ENCODE measurements at places on chromosomes 3 and 15.

DNA sequence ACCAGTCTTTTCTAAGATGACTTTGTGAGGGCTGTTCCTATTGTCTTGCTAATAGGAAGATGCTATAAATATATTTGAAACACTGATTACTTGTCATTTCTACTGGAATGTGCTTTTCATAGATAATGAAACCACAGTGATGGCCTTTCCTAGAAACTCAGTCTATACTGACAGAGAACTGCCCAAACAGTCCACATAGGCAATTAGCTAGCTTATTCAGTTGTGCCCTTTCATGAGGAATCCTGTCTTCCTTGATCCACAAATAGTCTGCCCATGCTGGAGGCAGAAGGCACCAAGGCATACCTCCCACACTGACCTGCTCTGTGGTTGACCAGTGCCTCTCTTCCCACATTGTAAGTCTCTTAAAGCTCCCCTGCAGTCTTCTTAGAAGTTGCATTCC lies 135.9 kb downstream of the CMSS1 start:
- no peak for DNase-seq

GRCh38 chr3:189298469-189299375 lies 127.0 kb downstream of the TPRG1 start:
- no peak for DNase-seq

DNA sequence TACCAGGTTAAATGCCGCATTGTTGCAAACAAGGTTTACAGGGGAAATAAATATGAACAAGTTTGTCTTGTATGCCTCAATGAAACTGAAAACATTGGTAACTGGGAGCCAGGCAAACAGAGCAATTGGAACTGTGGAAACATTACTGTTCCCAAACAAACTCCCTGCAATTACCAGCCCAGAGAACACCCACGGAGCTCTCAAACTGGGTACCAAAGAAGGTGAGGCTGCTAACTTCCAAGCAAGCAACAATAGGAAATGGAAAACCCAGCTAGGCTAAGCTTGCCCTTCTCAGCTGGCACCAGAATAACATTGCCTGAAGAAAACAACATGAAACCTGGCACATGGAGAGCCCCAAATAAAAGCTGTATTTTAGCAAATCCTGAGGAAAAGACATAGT lies 218.9 kb upstream of the THRB start:
- no peak for DNase-seq

DNA sequence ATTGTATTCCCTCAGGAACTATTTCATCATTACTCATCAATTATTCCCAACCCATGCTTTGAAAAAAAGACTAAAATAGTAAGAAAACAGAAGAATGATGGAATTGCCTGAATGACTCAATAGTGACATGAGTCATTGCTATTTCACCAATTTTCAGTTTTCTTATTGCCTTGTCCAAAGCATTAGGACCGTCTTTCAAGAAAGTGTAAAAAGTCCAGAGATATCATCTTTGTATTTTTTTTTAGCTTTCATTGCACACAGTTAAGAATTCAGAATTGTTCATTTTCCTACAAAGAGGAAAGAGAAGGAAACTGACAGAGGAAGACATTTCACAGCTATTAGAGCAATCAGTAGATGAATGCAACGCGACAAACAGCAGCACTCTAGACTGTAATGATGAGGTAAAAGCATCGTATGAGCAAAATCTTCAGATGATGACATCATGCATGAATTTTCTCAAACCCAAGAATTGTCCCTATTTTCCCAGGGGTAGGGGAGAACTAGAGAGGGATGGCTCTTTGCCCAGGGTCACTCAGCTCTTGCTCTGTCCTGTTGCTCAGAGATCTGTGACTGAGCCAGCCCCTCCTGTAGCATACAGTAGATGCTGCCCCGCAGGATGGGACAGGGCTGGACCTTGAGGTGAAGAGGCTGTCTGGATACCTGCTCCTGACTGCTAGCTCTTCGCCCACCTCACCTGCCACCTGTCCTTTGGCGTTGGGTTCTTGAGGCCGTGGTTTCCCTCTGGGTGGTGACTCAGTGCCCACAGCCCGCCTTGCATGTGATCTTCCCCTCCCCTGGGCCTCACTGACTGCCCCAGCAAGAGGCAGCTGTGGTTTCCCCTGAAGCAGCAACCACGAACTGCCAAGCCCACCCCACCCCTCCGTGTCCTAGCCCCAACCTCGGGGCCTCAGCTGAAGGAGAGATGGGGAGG lies 84.8 kb downstream of the PPCDC start:
- no peak for DNase-seq

DNA sequence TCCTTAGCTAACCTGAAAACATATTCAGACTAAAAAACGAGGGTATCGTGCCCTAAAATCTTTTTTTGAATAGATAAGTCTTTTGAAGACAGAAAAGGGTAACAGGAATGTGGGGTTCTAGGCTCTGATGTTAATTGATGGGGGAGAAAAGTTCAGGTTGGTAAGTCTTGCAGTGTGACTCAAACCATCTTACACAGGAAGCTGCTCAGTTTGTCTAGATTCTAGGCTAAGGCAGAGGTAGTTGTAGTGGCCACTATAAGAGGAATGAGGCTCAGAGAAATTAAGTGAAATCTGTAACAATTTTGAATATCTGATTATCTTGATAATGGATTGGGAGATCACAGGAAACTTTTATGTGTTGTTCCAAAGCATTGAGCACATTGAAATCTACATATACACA lies 267.9 kb downstream of the PDCD6IP start:
- DNase-seq = no peak

GRCh38 chr3:67691207-67691606 lies 36.8 kb upstream of the SUCLG2 start:
- no peak for DNase-seq

DNA sequence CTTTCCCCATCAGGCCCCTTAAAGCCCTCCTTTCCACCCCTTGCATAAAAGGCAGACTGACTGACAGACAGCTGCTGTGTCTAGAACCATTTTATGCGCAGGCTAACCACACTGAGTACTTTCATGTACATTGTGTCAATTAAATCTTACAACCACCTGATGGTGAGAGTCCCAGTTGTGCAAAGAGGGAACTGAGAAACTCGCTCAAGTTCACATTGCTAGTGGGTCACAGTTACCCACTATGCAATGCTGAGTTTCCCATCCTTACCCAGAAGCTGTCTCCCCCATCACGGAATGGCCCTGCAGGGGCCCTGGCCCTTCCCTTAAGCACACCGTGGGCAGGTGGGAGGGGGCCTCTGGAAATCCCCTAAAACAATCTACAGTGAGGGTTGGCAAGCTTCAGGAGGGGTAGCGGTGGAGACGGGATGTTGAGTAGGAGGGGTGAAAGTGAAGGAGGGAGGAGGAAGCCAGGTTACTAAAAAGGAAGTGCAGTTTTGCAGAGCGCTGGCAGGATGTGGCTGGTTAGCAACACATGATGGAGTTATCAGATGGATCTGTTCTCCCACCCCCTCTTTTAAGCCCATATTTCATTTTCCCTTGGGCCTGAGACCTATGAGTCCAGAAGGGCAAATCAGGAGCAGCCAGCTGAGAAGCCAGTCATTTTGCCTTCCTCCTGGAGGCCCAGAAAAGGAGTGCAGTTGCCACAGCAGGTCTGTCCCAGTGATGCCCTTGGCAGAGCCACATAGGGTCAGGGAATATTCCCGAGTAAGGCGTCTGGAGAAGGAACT lies 30.0 kb downstream of the STARD5 start:
- DNase-seq = no peak

DNA sequence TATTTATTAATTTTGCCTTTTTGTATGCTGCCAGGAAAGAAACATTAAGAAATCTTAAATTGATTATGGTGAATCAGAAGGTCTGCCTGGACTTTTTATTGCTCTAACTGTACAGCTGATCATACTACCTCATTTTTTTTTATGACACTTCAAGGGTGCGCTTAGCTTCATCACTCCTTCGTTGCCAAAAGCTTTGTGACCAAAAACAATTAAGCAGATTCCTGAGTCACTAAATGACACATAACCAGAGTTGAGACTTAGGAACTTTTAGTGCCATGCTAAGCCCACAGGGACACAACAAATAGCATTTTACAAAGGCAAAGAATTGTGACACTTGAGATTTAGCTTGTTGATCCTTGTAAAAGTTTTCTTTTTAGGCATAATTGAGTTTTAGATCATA lies 4.9 kb downstream of the ADIPOQ start:
- no peak for DNase-seq

- DNase-seq = no peak
These were observed 49.9 kb upstream of the BLM start for GRCh38 chr15:90667073-90667754.

- no peak for DNase-seq
These were observed 1.5 kb downstream of the WHAMM start for GRCh38 chr15:82810890-82811426.

- no peak for DNase-seq
These were observed 33.3 kb downstream of the SLC25A36 start for GRCh38 chr3:140974900-140975299.

DNA sequence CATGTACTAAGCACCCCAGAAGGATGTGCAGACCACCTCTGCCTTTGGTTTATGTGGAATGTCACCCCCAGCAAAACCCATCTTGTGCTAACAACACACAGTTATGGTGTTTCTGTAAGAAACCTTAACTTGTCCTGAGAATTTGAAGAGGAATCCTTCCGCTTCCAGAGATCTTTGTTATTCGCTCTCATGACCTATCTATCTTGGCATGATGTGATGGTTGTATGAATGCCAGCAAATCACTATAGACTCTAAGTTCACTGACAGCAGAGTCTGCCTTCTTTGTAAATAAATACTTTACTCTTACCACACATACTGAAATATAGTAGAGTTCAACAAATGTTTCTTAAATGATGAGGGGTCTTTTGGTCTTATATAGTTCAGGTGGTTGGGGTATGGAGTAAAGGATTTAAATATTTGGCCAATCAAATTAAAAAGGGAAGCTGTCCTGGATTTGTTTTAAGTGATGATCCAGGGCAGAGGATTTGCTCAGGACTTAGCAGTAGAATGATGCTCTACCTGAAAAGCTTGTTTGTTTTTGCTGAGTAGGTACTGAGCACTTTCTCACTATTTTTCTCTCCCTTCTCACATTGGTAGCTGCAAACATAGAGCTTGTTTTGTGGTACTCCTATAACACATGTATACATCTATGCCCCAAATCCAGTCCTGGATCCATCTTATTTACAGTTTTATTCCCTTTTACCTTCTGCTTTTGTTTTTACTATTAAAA lies 27.9 kb upstream of the RTP1 start:
- DNase-seq = no peak

GRCh38 chr3:144381607-144382006 lies 410.0 kb downstream of the DIPK2A start:
- no peak for DNase-seq

- no peak for DNase-seq
These were observed 307.3 kb upstream of the RBMS3 start for GRCh38 chr3:28973609-28974008.

- DNase-seq = no peak
These were observed 99.7 kb downstream of the TIGIT start for GRCh38 chr3:114393367-114394072.

DNA sequence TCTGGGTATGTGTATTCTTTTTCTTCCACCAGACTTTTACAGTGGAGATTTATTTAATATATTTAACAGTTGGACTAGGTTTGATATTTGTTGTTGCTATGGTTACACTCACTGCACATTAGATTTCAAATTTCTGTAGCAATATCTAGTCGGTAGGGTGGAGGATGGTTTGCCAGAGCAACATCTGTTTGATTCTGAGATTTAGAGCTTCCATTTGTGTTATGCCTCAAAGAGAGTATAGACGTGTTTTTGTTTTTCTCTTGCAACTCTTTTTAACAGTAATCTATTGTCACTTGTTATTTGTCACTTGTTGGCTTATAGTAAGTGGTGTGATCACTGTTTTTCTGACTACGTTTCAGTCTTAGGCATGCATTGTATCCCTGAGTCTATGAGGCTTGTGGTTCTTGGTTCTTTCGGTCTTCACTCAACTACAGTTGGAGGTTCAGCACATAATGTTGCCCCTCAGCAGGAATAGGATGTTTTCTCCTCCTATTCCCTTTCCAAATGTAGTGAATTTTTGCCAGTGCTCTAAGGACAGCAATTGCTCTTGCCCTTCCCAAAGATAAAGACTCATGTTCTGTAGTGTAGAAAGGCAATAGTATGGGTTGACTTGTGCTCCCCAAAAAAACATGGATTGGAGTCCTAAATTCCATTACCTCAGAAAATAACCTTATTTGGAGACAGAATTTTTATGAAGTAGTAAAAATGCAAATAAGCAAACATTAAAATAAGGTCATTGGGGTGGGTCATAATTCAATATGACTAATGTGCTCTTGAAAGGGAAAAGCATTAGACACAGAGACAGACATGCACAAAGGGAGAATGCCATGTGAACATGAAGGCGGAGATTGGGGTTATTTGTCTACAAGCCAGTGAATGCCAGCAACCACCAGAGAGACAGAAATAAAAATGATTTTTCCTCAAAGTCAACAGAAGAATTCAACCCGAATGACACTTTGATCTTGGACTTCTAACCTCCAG lies 692.1 kb downstream of the DIPK2A start:
- DNase-seq = no peak

Data from amygdala (tissue), 56 donors.